ENCODE measurements at places on chromosomes 2 and 18. TPM values are rescaled to one million over a fixed set of nuclear protein-coding genes. Genes with fewer than 3 reads are reported as not detected.

CFAP53 gene
- 0.50 TPM for total RNA-seq

CTLA4 gene
- 101 TPM for total RNA-seq

HOXD4 gene
- not detected for total RNA-seq

RTP5 gene
- 0.13 TPM for total RNA-seq

DNA sequence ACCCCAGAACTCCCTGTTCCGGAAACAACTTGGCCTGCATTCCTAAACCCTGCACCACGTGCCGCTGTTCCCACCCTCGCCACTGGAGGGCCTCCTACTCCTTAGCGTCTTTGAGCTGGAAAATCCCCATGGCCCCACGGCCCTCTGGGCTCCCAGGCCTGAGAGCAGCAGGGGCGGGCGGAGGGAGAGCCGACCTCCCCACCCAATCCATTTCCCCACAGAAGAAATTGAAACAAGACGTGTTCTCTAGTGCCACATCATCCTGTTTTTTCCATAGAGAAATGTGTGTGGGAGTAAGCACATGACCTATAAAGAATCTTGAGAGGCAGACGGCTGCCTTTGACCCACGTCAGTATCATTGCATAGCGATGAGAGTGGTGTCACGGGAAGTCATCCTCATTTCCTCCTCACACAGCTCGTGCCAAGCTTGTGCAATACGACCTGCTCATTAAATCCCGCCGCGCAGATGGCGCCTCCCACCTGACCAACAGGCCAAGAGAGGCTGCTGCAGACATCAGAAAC, 79.2 kb downstream of the LAMA1 start:
- H3K4me1 ChIP-seq = no peaks in the 10 kb centered on the region
- no peak overlapping the region for H3K4me3 ChIP-seq
- H3K27me3 ChIP-seq = no peaks in the 10 kb centered on the region

GRCh38 chr2:208466151-208466919, 59.7 kb downstream of the PTH2R start:
- no peaks in the 10 kb centered on the region for H3K36me3 ChIP-seq
- no peak overlapping the region for H3K4me3 ChIP-seq
- no peak overlapping the region for H3K27ac ChIP-seq
- peaks cover 7% of the 10 kb centered on the region for H3K27me3 ChIP-seq
- no peaks in the 10 kb centered on the region for H3K4me1 ChIP-seq
- no peak for DNase-seq

- no peaks in the 10 kb centered on the region for H3K36me3 ChIP-seq
- no peaks in the 10 kb centered on the region for H3K27me3 ChIP-seq
- no peak overlapping the region for H3K4me3 ChIP-seq
- no peak for DNase-seq
Measured at GRCh38 chr18:28963481-28963880, 786.6 kb upstream of the CDH2 start.

DNA sequence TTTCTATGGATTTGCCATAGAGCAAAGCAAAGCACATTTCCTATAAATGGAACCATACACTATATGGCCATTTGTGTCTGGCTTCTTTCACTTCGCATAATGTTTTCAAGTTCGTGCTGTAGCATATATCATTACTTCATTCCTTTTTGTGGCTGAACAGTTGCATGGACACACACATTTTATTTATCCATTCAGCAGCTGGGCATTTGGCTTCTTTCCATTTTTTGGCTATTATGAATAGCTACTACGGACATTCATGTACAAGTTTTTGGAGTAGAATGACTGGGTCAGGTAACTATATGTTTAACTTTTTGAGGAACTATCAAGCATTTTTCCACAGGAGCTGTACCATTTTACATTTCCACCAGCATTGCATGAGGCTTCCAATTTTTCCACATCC, 10.7 kb upstream of the SELENOI start:
- peaks cover 3% of the 10 kb centered on the region for H3K36me3 ChIP-seq
- no peak overlapping the region for H3K4me3 ChIP-seq
- H3K27ac ChIP-seq = no peak overlapping the region
- H3K27me3 ChIP-seq = no peaks in the 10 kb centered on the region
- peaks cover 12% of the 10 kb centered on the region for H3K4me1 ChIP-seq

DNA sequence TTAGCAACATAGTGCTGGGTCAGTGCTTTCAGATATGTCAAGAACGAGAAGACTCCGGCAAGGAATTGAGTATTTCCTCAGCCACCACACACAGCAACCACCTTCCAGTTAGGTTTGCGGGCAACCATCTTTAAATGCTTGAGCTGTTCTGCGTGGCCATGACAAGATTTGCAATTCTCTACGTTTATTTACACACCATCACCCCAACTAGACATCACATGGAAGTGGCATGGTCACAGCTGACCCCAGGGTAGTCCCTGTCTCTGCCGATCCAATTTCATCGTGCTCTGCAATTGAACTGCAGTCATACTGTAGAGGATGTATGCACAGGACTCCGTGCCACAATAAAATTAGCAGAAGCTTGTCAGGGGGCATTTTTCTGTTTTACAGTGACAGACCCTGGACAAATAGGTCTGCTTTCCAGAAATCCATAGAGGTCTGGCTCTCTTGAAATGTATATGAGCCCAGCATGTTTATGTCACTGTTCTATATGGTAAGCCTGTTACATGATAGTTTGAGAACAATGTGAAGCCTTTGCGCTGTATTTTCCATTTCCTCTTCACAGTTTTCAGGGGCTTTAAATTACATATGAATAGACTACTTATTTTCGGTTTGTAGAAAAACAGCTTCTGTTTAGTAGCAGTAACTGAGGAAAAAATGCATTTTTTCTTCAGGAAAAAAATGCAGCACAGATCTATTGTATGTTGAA, 605.2 kb downstream of the NR4A2 start:
- no peaks in the 10 kb centered on the region for H3K36me3 ChIP-seq
- H3K4me3 ChIP-seq = no peak overlapping the region
- DNase-seq = no peak
- no peaks in the 10 kb centered on the region for H3K27me3 ChIP-seq

- H3K4me3 ChIP-seq = no peak overlapping the region
- H3K36me3 ChIP-seq = no peaks in the 10 kb centered on the region
- H3K27me3 ChIP-seq = peaks cover 4% of the 10 kb centered on the region
- no peak overlapping the region for H3K27ac ChIP-seq
Measured at GRCh38 chr2:177665328-177665727, 272.8 kb downstream of the AGPS start.

DNA sequence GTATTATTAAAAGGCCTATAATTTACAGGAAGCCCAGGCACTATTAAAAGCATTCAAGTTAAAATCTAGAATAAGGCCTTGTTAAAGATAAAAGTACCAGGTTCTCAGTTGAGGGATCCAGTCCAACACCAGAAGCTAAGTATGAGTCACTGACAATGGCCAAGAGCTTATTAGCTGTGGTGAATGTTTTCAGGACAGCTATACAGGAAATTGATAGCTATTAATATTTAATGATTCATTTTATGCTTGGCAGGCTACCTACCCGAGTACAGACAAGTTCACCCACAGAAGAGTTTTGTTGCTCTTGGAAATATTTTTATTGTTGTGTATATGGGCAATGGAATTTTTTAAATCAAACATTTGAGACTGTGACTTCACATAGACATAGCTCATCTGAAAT, 729.6 kb upstream of the ZNF804A start:
- H3K4me3 ChIP-seq = no peak overlapping the region
- no peak overlapping the region for H3K27ac ChIP-seq
- no peak for DNase-seq
- no peaks in the 10 kb centered on the region for H3K27me3 ChIP-seq
- no peaks in the 10 kb centered on the region for H3K4me1 ChIP-seq

DNA sequence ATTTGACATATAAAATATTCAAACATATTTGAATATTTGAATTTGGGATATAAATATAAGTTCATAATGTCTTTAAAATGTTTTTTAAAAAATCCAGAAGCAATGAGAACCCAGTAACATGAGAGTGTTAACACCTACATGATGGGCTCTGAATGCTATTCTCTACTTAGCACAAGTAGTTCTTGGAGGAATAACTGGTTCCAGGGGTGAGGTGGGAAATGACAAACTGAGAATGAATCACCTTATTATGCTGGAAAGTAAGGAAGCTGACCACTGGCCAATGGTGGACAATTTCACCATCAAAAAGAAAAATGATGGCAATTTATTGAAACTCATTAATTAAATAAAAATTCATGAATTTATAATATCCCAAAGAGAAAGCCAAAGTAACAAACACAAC, 79.6 kb upstream of the NABP1 start:
- no peak overlapping the region for H3K27ac ChIP-seq
- no peak for DNase-seq
- peaks cover 3% of the 10 kb centered on the region for H3K4me1 ChIP-seq
- H3K27me3 ChIP-seq = peaks cover 5% of the 10 kb centered on the region
- no peak overlapping the region for H3K4me3 ChIP-seq

DNA sequence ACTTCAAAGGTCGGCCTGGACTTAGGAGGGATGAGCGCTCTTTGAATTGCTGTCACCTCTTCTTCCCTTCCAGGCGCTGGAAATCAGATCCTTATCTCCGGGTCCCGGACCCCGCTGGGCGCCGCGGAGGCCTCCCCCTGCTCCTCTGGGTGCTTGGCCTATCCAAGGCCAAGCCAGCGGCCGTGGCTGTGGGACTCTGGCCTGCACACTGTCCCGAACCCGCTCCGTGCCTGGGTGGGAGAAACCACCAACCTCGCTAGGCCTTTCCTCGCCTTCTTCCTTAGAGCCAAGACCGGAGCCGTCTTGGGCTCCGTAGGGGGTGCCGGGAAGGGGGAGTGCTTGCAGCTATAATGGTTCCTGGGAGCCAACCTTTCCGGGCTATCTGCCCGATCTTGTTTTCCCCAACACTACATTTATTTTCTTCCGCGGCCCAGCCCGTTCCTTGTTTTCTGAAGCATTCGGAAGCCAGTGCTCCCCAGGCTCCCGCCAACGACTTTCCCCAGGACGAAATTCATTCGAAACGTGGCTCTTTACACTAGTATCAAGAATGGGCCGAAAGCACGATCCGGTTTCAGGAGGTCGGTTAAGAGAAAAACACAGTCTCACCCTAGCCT, 2.4 kb downstream of the OSR1 start:
- H3K36me3 ChIP-seq = peaks cover 5% of the 10 kb centered on the region
- H3K27me3 ChIP-seq = peaks cover 91% of the 10 kb centered on the region
- H3K4me3 ChIP-seq = peak overlapping the region; percentile 3
- no peak for DNase-seq
- H3K27ac ChIP-seq = no peak overlapping the region
- H3K4me1 ChIP-seq = peaks cover 21% of the 10 kb centered on the region

DNA sequence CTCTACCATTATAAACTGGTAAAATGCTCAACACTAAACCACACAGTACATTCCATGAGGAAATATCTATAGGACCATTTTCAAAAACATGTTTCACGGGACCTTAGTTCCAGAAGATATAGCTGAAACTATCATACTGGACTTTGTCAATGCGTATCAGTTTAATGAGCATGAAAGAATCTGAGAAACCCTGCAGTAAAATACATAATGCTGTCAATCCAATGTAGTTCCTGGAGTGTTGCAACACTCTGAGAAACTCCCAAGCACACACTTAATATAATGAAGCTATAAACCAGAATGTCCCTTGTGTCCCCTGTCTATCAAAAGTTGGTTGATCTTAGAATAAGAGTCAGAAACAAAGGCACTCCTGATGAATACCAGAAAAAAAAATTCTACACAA, 16.2 kb downstream of the IWS1 start:
- no peak overlapping the region for H3K4me3 ChIP-seq
- H3K27ac ChIP-seq = no peak overlapping the region
- peaks cover 64% of the 10 kb centered on the region for H3K36me3 ChIP-seq

- no peak for DNase-seq
- no peak overlapping the region for H3K4me3 ChIP-seq
Measured at GRCh38 chr2:116586328-116586689, 1228.2 kb upstream of the DDX18 start.

DNA sequence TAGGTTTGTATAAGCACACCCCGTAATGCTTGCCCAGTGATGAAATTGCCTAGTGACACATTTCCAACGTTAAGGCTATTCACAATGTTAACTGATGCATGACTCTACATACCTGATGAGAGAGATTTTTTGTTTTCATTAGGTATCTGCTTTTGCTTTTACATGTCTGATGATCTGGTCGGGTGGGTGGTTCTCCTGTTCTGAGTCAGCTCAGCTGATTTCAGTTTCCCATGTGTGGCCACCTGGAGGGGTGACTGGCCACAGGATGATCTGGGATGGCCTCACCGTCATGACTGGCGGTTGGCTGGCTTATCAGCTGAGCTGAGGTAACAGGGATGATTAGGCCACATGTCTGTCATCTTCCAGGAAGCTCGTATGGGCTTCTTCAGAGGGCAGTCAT, 33.8 kb upstream of the ACYP2 start:
- H3K27me3 ChIP-seq = no peaks in the 10 kb centered on the region
- H3K27ac ChIP-seq = peak overlapping the region; percentile 47
- H3K4me1 ChIP-seq = peaks cover 25% of the 10 kb centered on the region
- no peak overlapping the region for H3K4me3 ChIP-seq
- DNase-seq = peak; percentile 70

- peaks cover 46% of the 10 kb centered on the region for H3K4me1 ChIP-seq
- H3K36me3 ChIP-seq = peaks cover 45% of the 10 kb centered on the region
- DNase-seq = no peak
- no peak overlapping the region for H3K27ac ChIP-seq
- no peak overlapping the region for H3K4me3 ChIP-seq
Measured at GRCh38 chr18:69980509-69980908, 32.8 kb upstream of the CD226 start.

DNA sequence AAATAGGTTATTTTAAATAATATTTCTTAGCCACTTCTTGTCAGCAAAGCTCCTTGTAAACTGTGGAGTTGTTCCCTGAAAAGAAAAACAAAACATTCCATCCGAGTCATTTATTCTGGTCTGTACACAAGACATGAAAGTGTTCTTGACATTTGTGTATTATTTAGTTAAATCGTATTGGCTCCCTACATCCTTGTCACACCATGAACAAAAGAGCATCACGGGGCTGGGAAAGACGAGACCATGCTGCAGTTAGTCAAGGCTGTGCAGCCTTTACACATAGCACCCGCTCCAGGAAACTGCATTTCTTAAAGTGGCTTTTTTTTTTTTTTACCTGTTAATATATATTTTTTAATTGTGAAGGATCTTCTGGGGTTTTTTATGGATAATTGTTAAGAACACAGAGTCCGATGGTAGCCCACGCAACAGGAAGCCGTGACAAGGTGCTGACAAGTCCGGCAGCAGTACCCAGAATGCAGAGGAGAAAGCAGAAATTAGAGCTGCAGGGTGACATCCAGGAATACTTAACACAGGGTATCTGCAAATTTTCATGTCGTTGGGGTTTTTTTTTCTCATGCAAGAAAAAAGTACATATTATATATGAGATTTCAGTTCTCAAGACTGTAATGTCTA, 588.4 kb downstream of the ARHGAP15 start:
- no peak overlapping the region for H3K27ac ChIP-seq

- H3K36me3 ChIP-seq = no peaks in the 10 kb centered on the region
- H3K27ac ChIP-seq = no peak overlapping the region
- DNase-seq = no peak
- peaks cover 15% of the 10 kb centered on the region for H3K27me3 ChIP-seq
- H3K4me3 ChIP-seq = no peak overlapping the region
Measured at GRCh38 chr2:109300582-109300981, 171.6 kb downstream of the SH3RF3 start.

GRCh38 chr2:64134813-64135212, 9.4 kb downstream of the PELI1 start:
- peaks cover 79% of the 10 kb centered on the region for H3K4me1 ChIP-seq
- H3K4me3 ChIP-seq = no peak overlapping the region
- H3K36me3 ChIP-seq = peaks cover 46% of the 10 kb centered on the region
- H3K27ac ChIP-seq = peak overlapping the region; percentile 4
